GM13976 (cell line): ENCODE measurements at places on chromosomes 2 and 18.

DNA sequence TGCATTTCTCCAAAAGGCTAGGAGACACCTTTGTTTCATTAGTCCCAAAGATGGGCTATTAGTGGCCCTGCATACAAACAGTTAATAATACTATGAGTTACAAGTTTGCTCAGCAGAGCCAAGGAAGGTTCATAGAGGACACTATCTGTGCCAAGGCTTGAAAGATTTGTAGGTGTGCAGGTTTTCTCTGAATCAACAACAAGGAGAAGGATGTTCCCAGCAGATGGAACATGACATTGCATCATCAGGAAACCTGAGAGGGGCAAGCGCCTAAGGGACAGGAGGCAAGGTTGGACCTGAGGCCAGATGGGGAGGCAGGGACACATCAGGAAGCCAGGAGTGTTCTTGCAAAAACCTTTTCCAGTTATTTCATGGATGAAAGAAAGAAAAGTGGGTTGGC is 35.4 kb upstream of the STK17B start:
- DNase-seq: no peak

- no peak for DNase-seq
Measured at GRCh38 chr2:202944816-202945215, 32.7 kb downstream of the CARF start.

DNA sequence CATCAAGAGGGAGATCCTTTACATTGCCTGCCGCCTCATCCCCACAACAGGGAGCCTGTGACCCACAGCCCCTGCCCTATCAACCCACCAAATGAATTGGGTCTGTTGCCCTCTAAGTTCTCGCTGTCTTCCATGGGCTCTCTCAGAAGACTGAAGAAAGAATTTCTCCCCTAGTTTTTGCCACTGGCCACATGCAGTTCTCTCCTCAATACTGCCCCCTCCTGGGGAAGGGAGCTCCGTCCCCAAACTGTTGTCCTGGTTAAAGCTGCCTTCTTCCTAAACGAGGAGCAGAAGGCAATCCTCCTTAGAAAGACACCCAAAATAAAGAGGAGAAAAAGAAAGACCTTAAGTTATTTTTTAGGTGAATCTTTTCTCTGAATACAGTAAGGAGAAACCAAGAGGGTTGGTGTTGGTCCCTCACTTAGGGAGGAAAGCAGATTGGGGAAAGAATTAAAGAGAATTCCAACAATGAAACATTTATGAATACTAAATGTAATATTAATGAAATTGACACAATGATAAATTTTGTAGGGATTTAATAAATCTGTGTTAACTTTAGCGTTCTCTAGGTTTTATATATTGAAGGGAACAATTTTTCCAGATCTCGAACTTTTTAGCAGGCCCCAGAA is 31.1 kb upstream of the SATB2 start:
- DNase-seq: peak; percentile 65

DNA sequence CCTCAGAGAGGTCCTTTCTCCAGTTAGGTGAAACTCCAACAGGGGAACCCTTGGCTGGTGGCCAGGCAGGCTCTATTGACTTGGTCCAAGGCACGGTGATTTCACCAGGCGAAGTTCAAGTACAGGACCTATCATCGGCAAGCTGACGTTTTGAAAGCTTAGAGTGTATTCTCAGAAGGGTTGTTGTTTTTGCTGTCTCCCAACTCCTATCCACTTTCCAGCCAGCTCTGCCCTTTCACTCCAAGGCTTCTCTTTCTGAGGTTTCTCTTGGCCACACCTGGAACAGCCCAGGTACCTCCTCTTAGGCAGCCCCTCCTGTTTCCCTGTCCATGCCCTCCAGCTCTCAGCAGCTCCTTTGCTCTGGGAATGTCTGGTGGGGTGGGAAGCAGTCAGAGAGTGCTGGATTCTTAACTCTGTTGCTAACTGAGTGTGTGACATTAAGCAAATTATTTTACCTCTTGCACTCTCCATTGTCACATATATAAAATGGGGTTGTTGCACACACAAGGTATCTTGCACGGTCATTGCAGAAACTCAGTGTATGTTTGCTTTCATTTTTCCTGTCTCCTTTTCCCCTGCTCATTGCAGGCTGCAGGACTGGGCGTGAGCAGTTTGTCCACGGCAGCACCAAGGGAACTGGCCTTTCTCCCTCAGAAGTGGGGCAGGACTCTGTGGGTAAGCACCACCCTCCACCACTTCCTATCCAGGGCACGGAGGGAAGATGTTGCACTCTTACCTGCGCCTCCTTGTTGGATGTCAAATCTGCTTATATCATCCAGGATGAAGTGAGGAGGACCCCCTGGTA is 30.2 kb downstream of the CAPN13 start:
- no peak for DNase-seq

GRCh38 chr18:6591491-6591890 is 138.0 kb upstream of the ARHGAP28 start:
- DNase-seq: no peak

DNA sequence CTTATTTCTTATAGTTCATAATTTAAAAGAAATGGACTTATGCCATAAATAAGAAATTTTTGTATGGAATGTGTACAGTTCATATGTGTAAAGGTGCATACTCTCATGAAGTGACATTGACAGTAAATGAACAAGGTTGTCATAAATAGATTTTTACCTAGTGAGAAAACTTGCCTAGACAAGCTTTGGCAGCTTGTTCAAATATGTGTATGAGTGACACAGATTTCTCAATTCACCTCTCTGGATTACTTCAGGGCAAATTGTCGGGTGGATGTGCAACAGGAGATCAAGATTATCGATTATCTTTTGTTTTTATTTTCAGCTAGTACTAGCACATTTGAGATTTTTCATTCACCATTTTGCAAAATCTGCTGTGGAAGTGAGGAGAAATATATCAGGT is 758.1 kb upstream of the ACVR2A start:
- no peak for DNase-seq

DNA sequence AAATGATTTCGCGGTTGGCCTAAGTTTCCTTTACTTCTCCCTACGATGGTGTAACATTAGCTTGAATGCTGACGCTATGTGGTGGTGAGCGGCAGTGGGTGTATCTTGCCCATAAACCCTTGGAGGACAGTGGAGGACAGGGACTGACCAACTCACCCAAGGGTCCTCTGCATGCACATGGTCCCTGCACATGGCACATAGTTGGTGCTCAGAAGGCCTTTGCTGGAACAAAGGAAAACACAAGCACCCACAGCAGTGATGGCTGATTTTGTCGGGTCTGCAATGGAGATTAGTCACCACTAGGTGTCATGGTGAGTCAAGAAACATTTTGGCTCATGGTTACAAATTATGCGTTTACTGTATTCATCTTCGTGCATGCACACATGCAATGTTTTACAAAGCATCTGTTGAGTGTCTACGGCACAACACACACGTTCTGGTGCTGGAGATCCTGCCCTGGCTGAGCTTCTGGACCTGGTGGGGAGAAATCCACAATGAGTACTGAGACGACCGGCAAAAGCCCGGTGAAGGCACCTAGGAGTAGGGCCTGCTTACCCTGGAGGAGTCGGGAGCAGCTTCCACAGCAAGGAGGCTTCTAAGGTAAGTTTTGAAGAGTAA is 44.0 kb downstream of the PDCL3 start:
- peak; percentile 72 for DNase-seq

- no peak for DNase-seq
Measured at GRCh38 chr2:44929159-44929734, 12.3 kb upstream of the SIX3 start.

- DNase-seq: no peak
Measured at GRCh38 chr2:64655873-64656272, 2.2 kb upstream of the SERTAD2 start.

DNA sequence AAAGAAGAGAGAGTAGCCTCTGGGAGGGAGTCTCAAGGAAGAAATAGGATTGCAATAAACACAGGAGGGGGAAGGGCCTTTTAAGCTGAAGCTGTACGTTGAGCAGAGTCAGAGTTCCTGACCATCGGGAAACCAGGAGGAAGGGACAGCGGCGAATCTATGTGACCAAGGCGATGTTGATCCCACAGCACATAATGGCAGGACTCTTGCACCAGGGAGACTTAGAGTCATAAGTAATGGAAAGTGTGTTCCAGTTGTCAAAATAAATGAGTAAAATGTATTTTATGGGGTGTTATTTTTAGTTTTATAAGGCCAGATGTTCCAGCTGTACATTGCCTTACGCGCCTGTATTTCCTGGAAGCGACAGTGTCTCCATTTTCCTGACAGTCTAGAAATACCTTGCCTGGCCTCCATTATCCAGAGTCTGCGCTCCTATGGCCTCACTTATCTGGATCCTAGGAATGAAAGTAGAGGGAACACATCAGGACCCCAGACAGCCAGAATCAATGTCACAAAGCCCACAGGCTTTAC is 152.8 kb upstream of the COPS8 start:
- DNase-seq: no peak
